ENCODE measurements at places on chromosomes 2 and 18.

- DNase-seq: no peak
Measured at GRCh38 chr2:1823187-1824169, 79.2 kb upstream of the PXDN start.

GRCh38 chr2:61255580-61256437 lies 93.8 kb downstream of the C2orf74 start:
- no peak for DNase-seq

DNA sequence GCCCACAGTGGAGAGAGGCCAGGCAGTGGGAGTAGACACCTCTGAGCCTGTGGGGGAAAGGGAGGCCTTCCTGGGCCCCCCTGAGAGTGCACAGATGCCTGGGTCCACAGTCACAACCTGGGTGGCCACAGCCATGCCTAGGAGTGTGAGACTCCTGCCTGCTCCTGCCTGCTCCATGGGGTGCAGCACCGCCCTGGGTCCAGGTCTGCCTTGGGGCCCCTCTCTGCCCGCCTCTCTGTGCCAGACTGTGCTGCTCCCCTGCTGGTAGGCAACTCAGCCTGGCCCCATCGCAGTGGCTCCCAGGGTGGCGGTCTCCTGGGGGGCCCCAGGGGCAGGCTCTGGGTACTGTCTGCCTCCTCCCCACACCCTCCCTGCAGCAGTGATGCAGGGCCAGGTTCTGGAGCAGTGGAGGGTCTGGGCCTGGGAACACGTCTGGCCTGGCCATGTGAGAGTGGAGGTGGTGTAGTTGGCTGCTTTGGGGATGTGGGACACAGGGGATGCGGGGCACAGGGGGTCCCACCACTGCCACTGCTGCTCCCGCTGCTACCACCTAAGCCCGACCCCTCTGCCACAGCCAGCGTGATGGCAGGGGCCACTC lies 60.1 kb upstream of the DLX2 start:
- no peak for DNase-seq

GRCh38 chr2:14759082-14759481 lies 126.6 kb downstream of the LRATD1 start:
- no peak for DNase-seq

DNA sequence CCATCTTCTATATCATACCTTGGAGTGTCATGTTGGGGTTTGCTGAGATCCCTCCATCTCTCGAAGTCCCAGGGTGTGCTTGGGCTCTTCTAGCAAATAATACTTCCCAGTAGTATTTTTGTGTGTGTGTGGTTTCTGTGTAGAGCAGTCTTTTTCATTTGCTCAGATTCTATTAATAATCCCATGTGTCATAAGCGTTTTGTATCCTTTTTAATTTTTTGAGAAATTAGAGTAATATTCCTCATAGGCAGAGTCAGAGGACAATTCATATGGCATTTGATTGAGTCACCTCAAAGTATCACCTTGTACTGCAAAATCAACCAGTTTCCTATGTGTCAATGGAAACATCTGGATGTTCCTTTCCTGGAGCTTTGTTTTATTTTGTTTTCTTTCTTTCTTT lies 37.4 kb upstream of the PPP1R1C start:
- DNase-seq: no peak

DNA sequence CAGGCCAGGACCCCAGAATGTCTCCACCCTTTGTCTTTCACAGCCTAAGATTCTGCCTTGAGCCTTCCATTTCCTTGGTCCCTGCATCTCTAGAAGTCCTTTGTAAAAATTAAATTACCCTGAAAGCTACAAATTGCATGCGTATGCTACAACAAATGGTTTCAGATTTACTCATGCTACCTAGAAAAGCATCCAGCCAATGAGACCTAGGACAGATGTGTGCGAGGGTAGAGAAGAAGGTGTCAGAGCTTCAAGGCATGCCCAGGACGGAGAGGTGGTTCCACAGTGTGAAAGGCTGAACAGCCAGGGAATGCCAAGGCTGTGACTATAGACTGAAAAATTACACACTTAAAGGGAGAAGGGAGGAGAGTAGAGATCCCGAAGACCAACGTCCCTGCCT lies 40.2 kb downstream of the CCBE1 start:
- no peak for DNase-seq

DNA sequence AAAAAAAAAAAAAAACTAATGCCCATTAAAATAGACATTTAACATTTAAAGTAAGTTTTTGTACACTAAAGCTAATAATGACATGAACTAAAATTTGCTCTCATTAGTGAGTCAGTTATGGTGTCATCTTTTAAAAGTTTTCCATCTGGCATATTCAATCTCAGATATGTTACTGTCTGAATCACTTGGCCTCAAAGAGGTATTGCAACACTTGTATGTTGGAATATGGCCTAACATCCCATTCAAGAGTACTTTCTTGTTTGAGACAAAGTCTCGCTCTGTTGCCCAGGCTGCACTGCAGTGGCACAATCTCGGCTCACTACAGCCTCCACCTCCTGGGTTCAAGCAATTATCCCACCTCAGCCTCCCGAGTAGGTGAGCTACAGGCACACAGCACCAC lies 169.7 kb downstream of the TMEM163 start:
- DNase-seq: no peak

- DNase-seq: no peak
Measured at GRCh38 chr2:177893880-177894279, 178.7 kb downstream of the PDE11A start.

DNA sequence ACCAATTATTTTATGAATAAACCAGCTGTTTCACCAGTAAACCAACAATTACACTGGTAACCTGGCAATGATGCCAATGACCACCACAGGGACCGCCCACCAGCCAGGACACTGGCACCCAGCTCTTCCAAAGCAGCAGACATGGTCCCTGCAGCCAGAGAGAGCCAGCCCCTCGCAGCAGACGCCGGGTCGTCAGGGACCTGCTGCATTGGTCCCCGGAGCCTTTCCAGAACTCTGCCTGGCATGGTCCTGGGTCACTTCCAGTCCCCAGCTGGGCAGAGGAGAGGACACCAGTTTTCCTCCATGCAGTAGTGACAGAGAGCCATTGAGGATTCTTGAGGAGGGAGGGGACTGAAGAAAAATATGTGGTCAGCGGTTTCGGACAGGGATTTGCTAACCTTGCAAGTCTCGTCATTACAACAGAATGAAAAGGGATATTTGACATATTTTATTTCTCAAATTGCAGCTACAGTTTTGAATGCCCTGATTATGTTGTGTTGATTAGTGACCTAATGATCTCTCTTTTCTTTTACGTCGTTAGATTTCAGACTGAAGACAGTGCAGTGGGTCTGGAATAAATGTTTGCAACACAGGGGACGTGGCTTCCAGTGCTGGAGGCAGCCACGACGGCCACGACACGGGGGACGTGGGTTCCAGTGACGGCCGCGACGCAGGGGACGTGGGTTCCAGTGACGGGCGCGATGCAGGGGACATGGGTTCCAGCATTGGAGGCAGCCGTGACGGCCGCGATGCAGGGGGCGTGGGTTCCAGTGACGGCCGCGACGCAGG lies 154.5 kb downstream of the TPO start:
- no peak for DNase-seq

- DNase-seq: no peak
Measured at GRCh38 chr18:33750366-33750765, 172.3 kb downstream of the ASXL3 start.

DNA sequence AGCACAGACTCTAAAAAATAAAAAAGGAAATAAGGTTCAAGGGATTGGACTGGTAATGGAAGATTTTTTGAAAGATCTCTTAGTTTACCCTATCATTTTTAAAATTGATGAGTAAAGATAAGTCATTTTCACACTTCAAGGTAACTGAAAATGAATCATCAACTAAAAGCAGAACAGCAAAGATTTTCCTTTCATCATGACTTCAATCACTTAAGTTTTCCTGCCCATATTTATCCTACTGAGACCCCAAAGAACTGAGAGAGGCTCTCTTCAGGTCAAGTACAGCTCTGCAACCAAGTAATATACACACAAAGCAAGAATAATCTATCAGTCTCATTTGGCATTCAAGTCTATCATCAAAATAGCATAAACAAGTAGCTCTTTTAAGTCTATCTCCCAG lies 540.7 kb downstream of the METTL4 start:
- no peak for DNase-seq

GRCh38 chr2:74103763-74104162 lies 43.9 kb downstream of the BOLA3 start:
- DNase-seq: no peak

GRCh38 chr2:51579412-51579811 lies 547.5 kb upstream of the NRXN1 start:
- DNase-seq: no peak

GRCh38 chr2:18474700-18475099 lies 85.8 kb downstream of the RDH14 start:
- no peak for DNase-seq

DNA sequence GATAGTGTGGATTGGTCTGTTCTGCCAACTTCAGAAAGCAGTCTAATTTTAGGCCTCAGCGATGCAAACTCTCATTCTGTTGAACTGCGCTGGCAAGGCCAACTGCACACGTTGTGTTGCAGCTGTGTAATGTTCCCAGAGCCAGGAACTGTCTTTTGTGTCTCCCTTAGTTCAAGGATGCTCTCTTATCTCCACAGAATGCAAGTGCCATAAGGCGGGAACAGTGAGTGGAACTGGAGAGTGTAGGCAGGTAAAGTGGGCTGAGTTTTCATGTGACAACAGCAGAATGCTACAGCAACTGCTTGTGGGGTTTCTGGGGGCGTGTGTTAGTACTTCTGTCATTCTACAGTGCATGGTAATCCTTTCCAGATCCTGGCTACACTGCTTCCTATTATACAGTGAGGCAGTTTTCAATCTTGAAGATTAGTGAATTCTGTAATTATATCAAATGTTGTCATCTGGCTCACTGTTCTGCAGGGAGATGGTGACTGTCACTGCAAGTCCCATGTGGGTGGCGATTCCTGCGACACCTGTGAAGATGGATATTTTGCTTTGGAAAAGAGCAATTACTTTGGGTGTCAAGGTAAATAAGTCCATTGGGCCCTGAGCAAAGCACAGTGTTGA lies 125.8 kb downstream of the LAMA3 start:
- no peak for DNase-seq

GRCh38 chr2:66201242-66201641 lies 233.7 kb upstream of the MEIS1 start:
- no peak for DNase-seq

GRCh38 chr2:152387041-152387440 lies 52.1 kb downstream of the FMNL2 start:
- DNase-seq: no peak

GRCh38 chr2:86744152-86744551 lies 24.1 kb downstream of the RMND5A start:
- DNase-seq: no peak

DNA sequence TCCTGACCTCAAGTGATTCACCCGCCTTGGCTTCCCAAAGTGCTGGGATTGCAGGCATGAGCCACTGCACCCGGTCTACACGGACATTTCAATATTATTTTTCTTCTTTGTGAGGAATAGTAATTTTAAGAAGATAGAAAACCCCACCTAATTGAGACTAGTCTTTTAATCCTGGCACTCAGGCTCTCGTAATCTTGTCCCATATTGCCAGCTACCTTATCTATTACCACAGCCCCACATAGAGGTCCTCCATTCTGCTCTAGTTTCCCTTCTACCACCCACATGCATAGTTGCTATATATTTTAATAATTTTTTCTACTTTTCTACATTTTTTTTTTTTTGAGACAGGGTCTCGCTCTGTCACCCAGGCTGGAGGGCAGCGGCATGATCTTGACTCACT lies 9.5 kb upstream of the USP14 start:
- DNase-seq: no peak

DNA sequence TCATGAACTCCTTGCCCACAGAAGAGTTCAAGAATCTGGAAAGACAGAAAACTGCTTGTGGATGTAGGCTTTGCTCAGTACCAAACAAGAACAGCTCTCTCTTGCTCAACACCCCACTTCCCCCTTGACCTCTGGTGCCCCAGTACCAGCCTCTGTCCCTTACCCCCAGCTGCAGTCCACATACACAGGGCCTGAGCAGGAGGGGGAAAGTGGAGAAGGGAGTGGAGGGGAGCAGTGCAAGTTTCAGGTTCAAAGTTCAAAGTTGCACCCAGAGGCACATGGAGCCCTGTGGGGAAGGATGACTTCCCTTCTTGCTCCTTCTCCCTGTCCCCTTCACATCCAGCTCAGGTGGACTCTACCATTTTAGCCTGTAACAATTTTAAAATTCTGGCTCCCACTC lies 61.1 kb upstream of the LPIN2 start:
- DNase-seq: no peak

- no peak for DNase-seq
Measured at GRCh38 chr2:152781175-152781574, 62.8 kb downstream of the ARL6IP6 start.

DNA sequence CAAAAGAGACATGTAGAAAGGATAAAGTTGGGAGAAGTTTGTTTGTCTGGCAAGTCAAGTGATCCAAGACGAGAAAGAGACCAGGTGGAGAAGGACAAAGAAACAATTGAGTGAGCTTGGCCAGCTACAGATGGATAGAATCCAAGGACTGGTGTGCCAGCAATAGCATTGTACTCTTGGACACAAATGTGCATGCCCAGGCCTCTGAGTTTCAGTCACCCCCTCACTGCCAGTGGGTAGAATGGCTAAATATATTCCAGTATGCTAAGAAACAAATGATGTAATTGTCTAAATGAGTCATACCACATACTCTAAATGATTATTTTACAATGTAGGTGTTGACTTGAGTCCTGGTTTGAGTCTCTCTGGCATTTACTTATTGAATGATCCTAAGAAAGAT lies 881.3 kb downstream of the LRRTM4 start:
- DNase-seq: no peak
